ENCODE measurements at places on chromosomes 12 and 14.

- no peak for DNase-seq
These were observed 9.6 kb downstream of the PRKAG1 start for GRCh38 chr12:49008943-49009342.

GRCh38 chr12:102438047-102438826 lies 42.1 kb downstream of the IGF1 start:
- DNase-seq: no peak

DNA sequence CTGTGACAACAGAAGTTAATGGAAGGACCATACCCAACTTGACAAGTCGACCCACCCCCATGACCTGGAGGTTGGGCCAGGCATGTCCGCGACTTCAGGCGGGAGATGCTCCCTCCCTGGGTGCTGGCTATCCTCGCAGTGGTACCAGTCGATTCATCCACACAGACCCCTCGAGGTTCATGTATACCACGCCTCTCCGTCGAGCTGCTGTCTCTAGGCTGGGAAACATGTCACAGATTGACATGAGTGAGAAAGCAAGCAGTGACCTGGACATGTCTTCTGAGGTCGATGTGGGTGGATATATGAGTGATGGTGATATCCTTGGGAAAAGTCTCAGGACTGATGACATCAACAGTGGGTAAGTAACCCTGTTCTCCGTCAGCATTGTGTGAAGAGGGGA lies 220.1 kb downstream of the NAV3 start:
- no peak for DNase-seq

GRCh38 chr14:84482256-84483071 lies 1047.5 kb upstream of the FLRT2 start:
- DNase-seq: no peak

- DNase-seq: no peak
These were observed 255.0 kb downstream of the TMEM132C start for GRCh38 chr12:128521981-128522380.

- DNase-seq: peak; percentile 98
These were observed at the start of gene FAM177A1 for GRCh38 chr14:35046048-35046750. Gene FAM177A1 (plus strand): TSS chr14:35046272. CDS start chr14:35046464, 192 bp downstream.

DNA sequence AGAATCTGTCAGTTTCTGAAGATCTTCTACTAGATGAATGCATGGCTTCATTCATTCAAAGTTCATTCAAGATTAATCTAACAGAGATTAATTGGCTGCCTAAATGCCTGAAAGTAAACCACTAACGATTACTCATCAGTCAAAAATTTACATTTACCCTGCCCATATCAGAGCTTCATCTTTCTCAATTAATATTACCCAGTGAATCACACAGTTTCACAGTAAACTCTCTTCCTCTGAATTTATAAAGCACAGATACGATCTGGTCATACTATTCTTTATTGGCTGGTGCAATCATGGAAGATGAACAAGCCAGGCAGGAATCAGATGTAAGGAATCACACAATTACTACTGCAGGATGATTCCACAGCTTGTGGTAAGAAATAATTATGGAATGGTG lies 377.7 kb downstream of the SLC16A7 start:
- no peak for DNase-seq

DNA sequence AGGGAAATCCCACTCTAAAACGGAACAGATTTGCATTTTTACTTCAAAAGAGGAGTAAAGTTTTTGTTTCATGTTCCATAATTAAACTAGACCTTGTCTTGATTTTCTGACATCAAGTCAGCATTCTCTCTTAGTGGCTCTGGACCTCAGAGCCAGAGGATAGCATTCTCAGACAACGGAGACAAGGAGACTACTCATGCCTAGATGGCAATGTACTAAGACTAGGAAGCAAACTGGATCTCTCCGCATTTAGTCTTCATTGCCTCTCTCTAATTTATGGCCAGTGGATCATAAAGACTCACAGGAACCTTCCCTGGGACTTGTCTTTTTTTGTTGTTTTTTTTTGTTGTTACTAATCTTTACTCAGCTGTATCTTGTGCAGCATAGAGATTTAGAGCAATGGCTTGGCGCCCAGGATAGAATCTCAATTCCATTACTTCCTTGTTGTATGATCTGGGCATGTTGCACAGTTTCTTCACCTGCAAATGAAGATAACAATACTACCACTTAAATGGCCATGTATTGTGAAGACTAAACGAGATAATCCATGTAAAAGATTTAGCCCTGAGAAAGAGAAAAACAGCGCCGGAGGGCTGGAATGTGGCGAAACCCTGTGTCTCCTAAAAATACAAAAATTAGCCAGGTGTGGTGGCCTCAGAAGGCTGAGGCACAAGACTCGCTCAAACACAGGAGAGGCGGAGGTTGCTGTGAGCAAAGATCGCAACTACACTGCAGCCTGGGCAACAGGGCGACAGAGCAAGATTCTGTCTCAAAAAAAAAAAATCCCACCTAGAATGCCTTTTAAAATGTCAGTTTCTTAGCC lies 4.0 kb upstream of the GEMIN2 start:
- DNase-seq: no peak

DNA sequence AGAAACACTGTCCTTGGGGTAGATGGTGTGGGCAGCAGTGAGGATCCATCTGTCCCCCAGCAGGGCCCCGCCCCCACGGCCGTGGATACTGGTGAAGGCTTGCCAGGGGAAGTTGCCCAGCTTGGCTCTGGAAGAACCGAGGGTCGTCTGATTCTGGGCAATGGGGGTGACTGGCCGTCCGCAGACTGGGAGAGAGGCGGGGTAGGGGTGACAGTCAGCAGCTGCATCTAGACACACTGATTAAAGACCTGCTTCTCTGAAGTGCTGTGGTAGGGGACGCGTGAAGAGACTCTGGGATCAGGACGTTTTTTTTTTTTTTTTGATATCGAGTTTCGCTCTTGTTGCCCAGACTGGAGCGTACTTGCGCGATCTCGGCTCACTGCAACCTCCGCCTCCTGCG lies 4.7 kb upstream of the C1R start:
- DNase-seq: no peak

DNA sequence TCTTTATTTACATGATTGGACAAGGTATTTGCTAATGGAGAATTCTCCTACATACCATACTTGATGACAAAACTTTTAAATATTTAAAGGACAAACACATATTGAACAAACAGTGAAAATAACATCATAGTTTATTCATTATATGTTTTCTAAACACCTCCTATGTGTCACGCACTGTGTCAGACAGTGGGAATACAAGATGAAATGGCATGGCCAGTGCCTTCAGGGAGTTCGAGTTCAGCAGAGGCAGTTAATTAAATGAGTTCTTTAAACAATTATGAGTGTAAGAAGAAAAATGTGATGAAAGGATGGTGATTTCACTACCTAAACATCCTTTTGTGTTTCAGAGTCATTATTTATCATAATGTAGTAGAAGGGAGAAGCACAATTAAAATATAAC lies 159.8 kb downstream of the KCNH5 start:
- DNase-seq: no peak

DNA sequence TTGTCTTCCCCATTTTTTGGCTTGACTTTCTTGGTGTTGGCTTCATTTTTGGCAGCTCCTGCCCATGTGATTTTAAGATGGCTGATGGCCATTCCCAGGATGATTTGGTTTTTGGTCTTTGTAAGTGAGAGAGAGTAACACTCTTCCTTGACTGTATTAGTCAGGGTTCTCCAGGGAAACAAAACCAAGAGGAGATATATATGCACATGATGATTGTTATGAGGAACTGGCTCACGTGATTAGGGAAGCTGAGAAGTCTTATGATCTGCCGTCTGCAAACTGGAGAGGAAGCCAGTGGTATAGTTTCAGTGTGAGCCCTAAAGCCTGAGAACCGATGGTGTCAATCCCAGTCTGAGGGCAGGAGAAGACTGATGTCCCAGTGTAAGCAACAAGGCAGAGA lies 146.6 kb downstream of the NRXN3 start:
- no peak for DNase-seq

DNA sequence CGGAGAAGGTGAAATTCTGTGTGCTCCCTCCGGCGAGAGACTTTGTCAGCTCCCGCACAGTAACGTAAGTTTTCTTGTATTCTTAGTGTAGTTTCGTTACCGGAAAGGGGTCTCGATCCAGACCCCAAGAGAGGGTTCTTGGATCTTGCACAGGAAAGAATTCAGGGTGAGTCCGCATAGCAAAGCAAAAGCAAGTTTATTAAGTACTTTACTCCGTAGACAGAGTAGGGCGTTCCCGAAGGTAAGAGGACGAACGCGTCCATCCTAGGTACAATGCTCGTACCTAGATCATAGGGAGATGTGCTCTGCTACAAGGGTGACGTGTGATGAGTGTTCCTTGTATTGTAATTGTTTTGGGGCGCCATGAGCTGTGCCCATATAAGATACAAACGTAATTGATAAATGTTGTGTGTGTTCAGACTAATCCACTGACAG lies 293 bp downstream of the IFI27L1 start:
- DNase-seq: no peak

DNA sequence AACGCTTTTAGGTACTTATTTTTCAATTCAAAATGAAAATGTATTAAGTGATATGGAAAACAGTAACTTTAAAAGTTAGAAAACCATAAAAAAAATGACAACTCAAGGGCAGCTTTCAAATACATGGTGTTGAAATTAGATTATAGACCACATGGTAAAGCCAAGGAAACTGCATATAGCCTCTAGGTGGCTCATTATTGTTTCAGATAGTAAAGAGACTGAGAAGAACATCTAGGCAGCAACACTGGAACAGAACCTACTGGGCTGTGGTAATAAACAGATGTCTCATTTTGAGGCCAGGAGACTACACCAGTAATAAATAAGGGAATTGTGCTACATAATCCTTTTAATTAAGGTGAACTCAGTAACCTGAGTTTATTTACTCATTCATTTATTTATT lies 13.0 kb downstream of the FBXO33 start:
- no peak for DNase-seq

DNA sequence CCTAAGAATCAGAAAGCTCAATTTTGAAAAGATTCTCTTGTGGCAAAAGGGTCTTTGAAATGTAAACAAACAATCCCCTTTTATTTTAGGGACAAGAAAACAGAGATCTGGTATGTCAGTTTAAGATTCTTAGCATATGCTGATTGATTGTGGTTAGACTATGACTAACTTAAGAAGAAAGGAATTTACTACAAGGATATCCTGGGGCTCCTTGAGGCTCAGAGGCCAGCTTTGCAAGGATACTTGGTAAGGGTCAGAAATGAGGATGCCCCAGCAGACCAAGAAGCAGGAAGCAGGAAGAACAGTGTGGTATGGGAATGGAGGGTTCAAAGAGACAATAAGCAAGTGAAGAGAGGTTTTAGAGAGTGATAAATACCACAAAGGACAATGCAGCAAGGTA lies 474.6 kb downstream of the ETNK1 start:
- no peak for DNase-seq

DNA sequence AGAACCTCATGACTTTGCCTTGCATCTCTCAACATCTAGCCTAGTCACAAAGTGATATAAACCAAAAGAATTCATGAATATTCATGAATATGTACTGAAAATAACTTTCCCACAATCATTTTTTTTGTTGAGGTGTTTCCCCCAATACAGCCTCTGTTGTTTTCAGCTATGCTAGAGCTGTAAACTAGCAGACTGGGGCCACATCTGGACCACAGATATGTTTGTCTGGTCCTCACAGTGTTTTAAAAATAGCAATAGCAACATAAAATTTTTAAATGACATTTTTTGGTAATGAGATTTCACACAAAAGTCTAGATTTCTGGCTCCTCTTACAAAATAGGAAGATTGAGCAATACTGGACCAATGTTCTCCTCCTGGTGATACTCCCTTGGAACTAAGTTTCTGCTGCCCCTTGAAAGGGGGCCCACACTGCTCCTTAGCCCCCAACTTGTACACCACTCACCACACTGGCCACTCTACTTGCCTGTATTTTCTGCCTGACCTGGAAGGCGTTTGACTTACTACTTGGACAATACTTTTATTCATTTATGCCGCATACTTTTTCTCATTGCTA lies 81.2 kb downstream of the BMP4 start:
- no peak for DNase-seq

DNA sequence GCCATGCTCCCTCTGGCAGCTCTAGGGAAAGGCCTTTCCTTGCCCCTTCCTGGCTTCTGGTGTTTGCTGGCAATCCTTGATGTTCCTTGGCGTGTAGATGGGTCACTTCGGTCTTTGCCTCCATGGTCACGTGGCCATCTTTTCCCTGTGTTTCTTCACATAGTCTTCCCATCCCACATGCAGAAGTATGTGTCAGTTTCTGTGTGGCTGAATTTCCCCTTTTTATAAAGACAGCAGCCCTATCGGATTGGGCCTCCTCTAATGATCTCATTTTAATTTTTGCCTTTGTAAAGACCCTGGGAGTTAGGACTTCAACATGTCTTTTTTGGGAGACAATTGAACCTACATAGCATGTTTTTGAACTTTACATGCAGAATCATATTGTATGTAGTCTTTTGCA lies 107.2 kb upstream of the FGD4 start:
- DNase-seq: no peak

DNA sequence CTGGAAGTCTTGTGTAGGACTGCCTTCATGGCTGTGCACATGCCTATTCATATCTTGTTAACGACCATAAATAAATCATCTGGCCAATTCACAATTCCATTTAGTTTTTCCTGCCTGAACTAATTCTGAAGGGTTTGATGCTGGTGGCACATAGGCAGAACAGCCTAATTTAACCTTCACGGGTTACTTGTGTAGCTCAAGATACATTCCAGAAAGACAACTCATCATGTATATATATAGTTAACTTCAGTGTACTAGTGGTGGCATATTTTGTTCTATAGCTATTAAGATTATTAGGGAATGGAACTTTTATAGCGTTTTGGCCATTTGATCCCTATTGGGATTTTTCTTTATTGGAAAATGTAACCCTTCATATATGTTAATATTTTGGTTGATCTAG lies 31.4 kb downstream of the CFAP54 start:
- DNase-seq: no peak

GRCh38 chr12:21073822-21074460 lies 57.1 kb upstream of the SLCO1B1 start:
- DNase-seq: no peak

- no peak for DNase-seq
These were observed 816.8 kb downstream of the NRXN3 start for GRCh38 chr14:78986989-78987388.

DNA sequence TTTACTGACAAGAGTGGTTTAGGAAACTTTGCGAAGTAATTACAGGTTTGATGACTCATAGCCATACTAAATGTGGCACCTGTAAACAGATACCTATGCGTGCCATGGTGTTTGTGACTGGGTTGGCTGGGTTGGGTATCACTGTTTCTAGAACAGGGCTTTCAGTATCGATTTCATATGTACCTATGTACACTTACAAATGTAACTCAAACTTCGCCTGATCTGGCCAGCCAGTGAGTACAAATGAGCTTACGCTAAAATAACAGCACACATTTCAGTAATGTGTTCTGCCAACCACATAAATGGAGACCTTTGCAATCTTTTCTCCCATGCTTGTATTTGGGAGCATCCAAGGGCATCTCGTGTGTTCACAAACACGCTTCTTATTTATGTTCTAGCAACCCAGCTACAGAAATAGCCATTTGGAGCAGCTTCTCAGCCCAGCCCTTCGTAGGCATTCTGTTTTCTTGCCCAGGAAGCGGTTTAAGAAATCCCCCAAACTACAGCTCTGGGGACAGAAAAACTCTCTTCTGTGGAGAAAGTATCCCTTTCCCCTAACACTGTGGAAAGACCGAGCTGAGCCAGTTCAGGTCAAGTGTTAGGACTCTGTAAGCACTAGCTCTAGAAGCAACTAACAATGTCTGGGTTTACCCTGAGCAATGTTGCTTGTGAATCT lies 42.3 kb upstream of the MDM1 start:
- peak; percentile 73 for DNase-seq

- no peak for DNase-seq
These were observed 98.7 kb downstream of the DDHD1 start for GRCh38 chr14:53054457-53054856.

GRCh38 chr14:68084256-68084655 lies 264.7 kb downstream of the RAD51B start:
- no peak for DNase-seq

Measured in GM06990 (cell line).